ENCODE measurements at places on chromosomes 6 and 20.

DNA sequence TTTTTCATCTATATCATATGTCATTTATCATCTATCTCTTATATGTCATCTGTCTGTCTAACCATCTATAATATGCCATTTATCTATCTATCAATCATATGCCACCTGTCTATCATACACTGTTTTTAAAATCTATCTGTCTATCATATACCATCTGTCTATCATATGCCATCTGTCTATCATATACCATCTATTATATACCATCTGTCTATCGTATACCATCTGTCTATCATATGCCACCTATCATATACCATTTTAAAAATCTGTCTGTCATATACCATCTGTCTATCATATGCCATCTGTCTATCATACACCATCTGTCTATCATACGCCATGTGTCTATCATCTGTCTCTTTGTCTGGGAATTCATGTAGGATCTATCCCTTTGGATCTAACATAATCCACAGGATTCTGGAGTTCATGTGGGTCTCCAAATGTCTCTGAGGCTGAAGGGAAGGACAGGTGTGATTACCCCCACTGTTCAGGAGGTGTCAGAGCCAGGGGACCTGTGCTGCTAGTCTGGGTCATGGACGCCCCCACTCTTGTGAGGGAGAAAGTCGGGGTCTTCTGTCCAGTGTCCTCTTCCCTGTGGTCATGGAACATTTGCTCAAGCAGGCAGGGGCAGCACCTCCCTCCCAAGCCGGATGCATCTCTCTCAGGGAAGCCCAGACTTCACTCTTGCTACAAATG is 36.9 kb upstream of the FRMD1 start:
- H3K27me3 ChIP-seq, result no peaks in the 10 kb centered on the region
- no peak for DNase-seq
- no peaks in the 10 kb centered on the region for H3K36me3 ChIP-seq
- no peak overlapping the region for H3K4me3 ChIP-seq
- no peak overlapping the region for H3K27ac ChIP-seq
- no peaks in the 10 kb centered on the region for H3K4me1 ChIP-seq

DNA sequence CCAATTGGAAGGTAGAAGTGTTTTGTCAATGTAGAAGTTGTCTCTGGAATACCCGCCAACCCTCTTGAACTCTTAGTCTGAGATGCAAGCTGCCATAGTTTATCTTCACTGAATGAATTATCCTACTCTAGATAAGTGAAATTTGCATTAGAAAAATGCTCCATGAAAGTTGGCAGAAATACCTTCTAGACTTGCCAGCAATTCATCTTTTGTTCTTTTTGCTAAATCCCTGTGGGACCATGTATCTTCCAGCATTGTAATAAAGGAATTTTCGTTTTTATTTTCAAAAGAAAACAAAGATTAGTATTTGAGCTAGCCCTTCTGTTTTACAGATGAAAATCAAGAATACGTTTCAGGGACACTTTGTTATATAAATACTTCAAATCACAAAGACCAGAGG is 244.2 kb downstream of the CBLN4 start:
- no peaks in the 10 kb centered on the region for H3K27me3 ChIP-seq
- DNase-seq, result no peak
- no peak overlapping the region for H3K27ac ChIP-seq
- H3K36me3 ChIP-seq, result no peaks in the 10 kb centered on the region
- H3K4me3 ChIP-seq, result no peak overlapping the region
- no peaks in the 10 kb centered on the region for H3K4me1 ChIP-seq

DNA sequence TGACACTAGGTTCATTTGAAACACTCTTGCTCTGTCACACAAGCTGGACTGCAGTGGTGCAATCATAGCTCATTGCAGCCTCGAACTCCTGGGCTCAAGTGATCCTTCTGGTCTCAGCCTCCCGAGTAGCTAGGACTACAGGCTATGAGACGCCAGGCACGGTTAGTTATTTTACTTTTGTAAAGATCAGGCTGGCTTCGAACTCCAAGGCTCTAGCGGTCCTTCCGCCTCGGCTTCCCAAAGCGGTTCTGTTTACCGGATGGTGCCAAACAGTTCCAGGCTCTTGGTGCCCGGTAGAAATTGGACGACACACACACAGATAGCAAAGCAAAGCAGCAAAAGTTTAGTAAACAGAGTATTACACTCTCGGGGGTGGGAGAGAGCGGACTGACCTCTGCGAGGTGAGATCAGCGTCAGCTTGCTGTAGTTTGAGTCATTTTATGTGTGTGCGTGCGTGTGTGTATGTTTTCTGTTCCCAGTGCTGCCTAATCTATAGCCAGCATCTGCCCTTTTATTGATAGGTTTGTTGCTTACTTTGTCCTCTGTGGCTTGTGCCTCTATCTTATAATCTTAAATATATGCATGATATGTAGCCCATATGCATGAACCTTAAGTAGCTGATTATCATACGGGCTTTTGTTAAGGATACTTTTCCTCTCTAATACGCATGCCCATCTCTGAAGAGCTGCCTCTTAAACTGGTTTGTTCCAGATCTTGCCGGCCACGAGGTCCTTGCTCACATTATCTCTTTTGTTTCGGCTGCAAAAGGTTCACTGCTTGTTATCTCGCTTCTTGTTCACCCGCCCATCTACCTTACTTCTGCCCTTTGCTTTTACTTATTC is 75.2 kb downstream of the OR2B2 start:
- no peaks in the 10 kb centered on the region for H3K27me3 ChIP-seq
- peak overlapping the region; percentile 83 for H3K4me3 ChIP-seq
- peak; percentile 77 for DNase-seq
- peak overlapping the region; percentile 100 for H3K27ac ChIP-seq

- H3K36me3 ChIP-seq, result no peaks in the 10 kb centered on the region
- H3K4me1 ChIP-seq, result peaks cover 9% of the 10 kb centered on the region
- no peak for DNase-seq
- H3K4me3 ChIP-seq, result no peak overlapping the region
- H3K27me3 ChIP-seq, result no peaks in the 10 kb centered on the region
Measured at GRCh38 chr20:53736757-53737395, 143.2 kb upstream of the ZNF217 start.

DNA sequence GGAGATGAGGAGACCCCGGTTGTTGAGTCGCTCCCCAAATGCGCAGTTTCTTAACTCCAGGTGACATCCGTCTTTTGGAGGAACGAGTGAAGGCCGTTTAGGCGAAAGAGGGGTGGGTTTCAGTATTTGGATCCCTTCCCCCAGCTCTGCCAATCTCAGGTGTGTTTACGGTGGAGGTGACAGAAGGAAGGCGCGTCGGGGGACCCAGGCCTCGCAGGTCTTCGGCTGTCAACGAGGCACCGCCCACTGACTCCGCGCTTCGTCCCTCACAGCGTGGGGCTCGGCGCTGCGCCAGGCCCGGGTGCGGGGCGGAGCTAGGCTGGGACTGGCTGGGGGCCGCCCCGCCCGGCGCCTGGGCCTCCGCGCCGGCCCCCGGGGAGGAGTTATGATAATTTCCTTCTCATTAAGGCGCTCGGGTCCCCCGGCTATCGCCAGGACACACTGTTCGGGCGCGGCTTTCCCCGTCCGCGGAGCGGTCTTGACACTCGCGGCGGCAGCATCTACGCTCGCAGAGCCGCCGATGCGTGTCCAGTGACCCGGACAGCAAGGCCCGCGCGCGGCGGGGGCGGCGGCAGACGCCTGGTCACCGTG is at the start of gene TFAP2C:
Gene TFAP2C (plus strand): TSS at position 434 of the 591 bp plus-strand sequence. CDS start 239 bp downstream, outside the sequence.
- peaks cover 7% of the 10 kb centered on the region for H3K27me3 ChIP-seq
- no peak for DNase-seq
- H3K4me3 ChIP-seq, result no peak within 1 kb of the TSS
- H3K36me3 ChIP-seq, result no peaks in the 10 kb centered on the region

DNA sequence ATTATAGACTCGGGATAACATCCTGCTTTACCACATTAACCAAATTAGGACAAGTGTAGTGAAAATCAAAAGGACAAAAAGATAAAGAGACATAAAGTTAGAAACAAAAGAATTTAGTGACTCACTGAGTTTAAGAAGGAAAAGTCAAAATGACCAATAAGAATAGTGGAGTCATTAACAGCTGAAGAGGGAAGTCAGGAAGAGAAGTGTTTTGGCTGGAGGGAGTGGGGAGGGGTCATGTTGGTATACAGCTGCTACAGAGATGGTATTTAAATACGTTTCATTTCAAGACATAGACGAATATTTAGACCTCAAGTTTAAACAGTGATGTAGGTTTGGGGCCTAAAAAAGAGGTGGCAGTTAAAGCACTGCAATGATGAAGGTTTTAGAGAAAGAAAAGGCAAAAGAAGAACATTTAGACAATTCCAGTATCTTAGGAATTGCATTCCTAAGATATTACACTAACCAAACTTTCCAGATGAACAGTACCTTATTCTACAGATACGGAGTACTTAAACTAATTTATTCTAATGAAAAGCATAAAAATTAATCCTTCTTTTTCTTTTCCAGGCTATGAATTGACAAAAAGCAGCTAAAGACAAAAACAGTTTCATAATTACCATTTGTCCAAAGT is 10.6 kb downstream of the FKBP5 start:
- no peak for DNase-seq
- H3K4me1 ChIP-seq, result no peaks in the 10 kb centered on the region
- H3K27me3 ChIP-seq, result peaks cover 38% of the 10 kb centered on the region
- H3K27ac ChIP-seq, result no peak overlapping the region

- no peaks in the 10 kb centered on the region for H3K4me1 ChIP-seq
- no peak for DNase-seq
- H3K27me3 ChIP-seq, result no peaks in the 10 kb centered on the region
- H3K36me3 ChIP-seq, result no peaks in the 10 kb centered on the region
- no peak overlapping the region for H3K4me3 ChIP-seq
- H3K27ac ChIP-seq, result no peak overlapping the region
Measured at GRCh38 chr6:113447088-113447831, 409.9 kb upstream of the MARCKS start.

DNA sequence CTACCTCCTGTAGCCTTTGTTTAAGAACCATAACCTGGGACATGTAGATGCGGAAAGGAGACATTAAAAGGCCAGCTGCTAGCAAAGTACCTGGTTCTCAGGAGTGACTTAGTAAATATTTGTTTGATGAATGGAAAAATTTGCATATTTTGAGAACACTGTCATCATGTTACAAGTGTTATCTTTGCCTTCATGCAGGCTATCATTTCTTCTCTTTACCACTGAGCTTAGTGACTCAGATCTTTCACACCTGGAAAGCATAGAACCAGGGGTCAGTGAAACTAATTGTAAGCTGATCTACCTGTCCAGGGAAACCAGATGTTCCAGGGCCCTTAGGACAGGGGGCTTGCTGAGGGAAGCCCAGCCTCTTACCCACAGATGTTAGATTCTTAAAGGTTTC is 5.4 kb downstream of the ZFP57 start:
- H3K27me3 ChIP-seq, result peaks cover 5% of the 10 kb centered on the region
- DNase-seq, result no peak
- no peak overlapping the region for H3K4me3 ChIP-seq
- H3K4me1 ChIP-seq, result no peaks in the 10 kb centered on the region
- no peak overlapping the region for H3K27ac ChIP-seq
- H3K36me3 ChIP-seq, result no peaks in the 10 kb centered on the region

GRCh38 chr6:99297415-99297814 is 52.1 kb downstream of the FAXC start:
- H3K4me1 ChIP-seq, result no peaks in the 10 kb centered on the region
- H3K36me3 ChIP-seq, result no peaks in the 10 kb centered on the region
- no peak overlapping the region for H3K27ac ChIP-seq
- peaks cover 15% of the 10 kb centered on the region for H3K27me3 ChIP-seq
- DNase-seq, result no peak
- H3K4me3 ChIP-seq, result no peak overlapping the region

DNA sequence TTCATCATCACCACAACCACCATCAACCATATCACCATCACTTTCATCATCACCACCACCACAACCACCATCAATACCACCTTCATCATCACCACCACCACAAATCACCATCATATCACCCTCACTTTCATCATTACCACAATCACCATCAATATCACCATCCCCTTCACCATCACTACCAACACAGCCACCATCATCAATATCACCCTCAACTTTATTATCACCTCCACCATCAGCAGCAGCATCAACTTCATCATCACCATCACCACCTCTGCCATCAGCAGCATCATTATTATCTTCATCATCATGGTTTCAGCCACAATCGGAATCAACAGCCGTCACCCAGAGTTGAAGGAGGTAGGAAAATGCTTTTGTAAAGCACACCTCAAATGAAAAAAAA is 225.7 kb upstream of the SULF2 start:
- no peaks in the 10 kb centered on the region for H3K27me3 ChIP-seq
- no peak overlapping the region for H3K27ac ChIP-seq
- no peaks in the 10 kb centered on the region for H3K36me3 ChIP-seq
- no peak for DNase-seq

DNA sequence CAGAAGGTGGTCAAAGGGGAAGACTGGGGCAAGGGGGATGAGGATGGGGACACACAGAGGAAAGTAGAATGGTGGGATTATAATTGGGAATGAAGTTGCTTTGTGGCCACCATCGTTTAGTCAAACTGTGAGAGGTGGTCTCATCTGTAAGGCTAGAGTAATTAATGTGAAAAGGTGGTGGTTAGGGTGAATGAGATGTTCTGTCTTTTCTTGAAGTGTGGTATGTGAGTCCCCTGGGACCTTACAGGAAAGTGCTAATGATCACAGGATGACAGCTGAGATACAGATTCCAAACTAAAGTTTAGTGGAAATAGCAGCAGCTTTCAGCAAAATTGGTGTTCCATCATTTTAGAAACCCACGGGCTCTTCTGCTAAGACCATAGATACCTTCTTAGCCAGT is 10.7 kb downstream of the ZFAND3 start:
- H3K4me3 ChIP-seq, result no peak overlapping the region
- H3K27ac ChIP-seq, result no peak overlapping the region
- peaks cover 6% of the 10 kb centered on the region for H3K36me3 ChIP-seq
- H3K27me3 ChIP-seq, result no peaks in the 10 kb centered on the region

DNA sequence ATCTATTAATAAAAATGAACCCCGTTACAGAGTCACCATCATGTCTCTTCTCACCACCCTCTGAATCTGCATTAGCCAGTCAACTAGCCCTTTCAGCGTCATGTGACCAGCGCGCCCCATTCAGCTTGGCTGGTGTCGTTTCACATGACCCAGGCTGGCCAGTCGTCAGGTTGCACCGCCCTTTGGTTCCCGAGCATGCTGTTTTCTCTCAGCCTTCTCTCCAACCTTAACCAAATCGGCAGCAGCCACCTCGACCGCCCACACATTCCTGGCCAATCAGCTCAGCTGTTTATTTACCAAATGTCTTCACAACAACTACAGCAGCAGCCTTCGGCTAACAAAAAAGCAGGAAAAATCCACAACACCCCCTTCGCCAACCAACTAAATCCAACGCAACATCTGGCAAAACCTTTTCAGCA is 5.6 kb downstream of the SRSF3 start:
- H3K27ac ChIP-seq, result no peak overlapping the region
- no peaks in the 10 kb centered on the region for H3K27me3 ChIP-seq
- H3K4me1 ChIP-seq, result peaks cover 76% of the 10 kb centered on the region
- peak; percentile 39 for DNase-seq

DNA sequence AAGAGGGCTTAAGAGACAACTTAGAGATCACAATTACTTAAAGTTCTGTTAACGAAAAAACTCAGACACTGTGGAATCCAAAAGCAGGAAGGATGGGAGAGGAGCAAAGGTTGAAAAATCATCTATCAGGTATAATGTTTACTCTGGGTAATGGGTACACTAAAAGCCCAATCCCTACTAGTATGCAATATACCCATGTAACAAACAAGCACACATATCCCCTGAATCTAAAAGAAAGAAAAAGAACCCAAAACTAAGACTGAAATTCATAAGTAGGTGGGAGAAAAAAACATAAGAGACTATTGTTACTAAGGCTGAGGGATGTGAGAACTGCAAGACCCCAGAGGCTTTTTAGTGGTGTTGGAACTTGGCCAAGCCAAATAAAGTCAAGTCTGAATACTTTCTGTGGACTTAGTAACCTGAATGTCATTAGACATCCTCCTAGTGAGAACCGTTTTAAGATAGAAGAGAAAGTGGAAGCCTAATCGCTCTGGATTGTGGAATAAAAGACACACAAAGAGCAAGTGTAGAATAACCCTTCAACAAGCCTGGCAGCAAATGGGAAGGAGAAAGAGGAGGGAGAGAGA is 189.4 kb upstream of the RNF217 start:
- H3K4me1 ChIP-seq, result no peaks in the 10 kb centered on the region
- no peak overlapping the region for H3K27ac ChIP-seq
- no peak overlapping the region for H3K4me3 ChIP-seq
- DNase-seq, result no peak
